ENCODE measurements at places on chromosomes 3 and 15.

- no peak for DNase-seq
These were observed 189.1 kb downstream of the SHQ1 start for GRCh38 chr3:72659188-72659587.

GRCh38 chr3:8625991-8626390 lies 18.6 kb downstream of the SSUH2 start:
- no peak for DNase-seq

DNA sequence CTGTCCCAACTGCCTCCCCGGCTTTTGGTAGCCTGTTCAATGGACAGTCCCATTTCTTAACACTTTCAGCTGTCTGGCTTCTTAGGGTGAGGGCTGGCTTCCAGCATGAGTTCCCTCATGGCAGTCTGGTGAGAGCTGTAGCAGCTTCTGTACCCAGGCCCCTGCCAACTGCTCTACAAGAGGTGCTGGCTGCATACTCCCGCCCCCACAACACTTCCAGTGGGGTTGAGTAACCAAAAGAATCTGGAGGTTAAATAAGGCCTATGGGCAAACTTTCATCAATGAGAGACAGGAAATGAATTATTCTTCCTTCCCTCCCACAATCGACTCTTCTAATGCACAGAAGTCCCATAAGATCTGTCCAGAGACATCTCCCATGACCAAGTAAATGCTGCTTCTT lies 145.0 kb downstream of the NEK10 start:
- no peak for DNase-seq

DNA sequence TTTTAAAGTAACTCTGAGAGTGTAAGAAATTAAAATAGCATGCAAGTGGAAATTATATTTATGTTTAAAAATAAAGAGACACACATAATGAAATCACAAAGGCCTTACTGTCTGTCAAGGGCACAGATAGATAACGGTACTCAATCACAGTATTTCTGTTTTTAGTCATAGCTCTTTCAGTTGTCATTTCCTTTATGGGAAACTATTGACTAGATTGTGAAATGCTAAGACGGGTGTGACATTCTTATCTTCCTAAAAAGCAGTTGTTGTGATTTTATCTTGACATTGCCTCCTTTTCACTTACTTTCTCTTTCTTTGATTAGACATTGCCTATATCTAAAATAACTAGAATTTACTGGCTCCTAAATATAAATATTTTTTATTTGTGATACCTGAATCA lies 100.1 kb upstream of the PLSCR5 start:
- no peak for DNase-seq

- DNase-seq, result no peak
These were observed at the start of gene GHRL for GRCh38 chr3:10292505-10293419. GHRL (minus strand) TSS chr3:10292947; CDS start chr3:10290180, 2,767 bp downstream.
